ENCODE measurements at places on chromosomes 2 and 18. TPM values are rescaled to one million over a fixed set of nuclear protein-coding genes. Genes with fewer than 3 reads are reported as not detected.

- H3K36me3 ChIP-seq, result no peaks in the 10 kb centered on the region
- DNase-seq, result no peak
- H3K27me3 ChIP-seq, result no peaks in the 10 kb centered on the region
- H3K4me1 ChIP-seq, result no peaks in the 10 kb centered on the region
- no peak overlapping the region for H3K27ac ChIP-seq
Observed at GRCh38 chr2:166784296-166784946, 103.9 kb upstream of the XIRP2 start.

GRCh38 chr18:59374128-59374527 is 15.1 kb upstream of the LMAN1 start:
- no peak overlapping the region for H3K27ac ChIP-seq
- H3K36me3 ChIP-seq, result no peaks in the 10 kb centered on the region
- H3K4me1 ChIP-seq, result peaks cover 5% of the 10 kb centered on the region
- peaks cover 22% of the 10 kb centered on the region for H3K27me3 ChIP-seq
- no peak for DNase-seq
- H3K4me3 ChIP-seq, result no peak overlapping the region

GRCh38 chr18:77700051-77700450 is 450.4 kb downstream of the GALR1 start:
- no peak for DNase-seq
- no peaks in the 10 kb centered on the region for H3K36me3 ChIP-seq
- no peak overlapping the region for H3K4me3 ChIP-seq
- no peaks in the 10 kb centered on the region for H3K4me1 ChIP-seq

The NEU2 gene
- not detected for total RNA-seq

DNA sequence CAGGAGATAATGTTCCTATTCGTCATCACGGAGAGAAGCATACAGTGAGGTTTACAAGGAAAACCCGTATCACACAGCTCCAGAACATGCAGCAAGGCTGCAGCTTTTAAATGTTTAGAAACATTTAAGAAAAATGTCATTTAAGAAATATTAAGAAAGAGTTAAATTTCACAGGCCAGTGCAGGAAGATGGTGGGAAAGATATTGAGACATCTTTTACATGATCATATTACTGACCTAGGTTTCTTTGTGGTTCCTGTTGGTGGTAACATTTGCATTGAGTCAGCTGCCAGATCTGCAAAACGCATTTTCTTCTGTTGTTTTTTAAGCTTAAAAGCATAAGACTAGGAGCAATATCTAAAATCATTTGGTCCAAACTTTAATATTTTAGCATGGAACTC is 44.9 kb downstream of the CPO start:
- no peaks in the 10 kb centered on the region for H3K36me3 ChIP-seq
- no peak for DNase-seq
- H3K4me1 ChIP-seq, result peaks cover 1% of the 10 kb centered on the region
- H3K27me3 ChIP-seq, result peaks cover 5% of the 10 kb centered on the region
- H3K4me3 ChIP-seq, result no peak overlapping the region

All from activated B cell treated with CpG ODN at 0.5 μM for 24 hours (primary cell).